CD4-positive, alpha-beta T cell treated with Interferon alpha-2 for 1 hour (primary cell): ENCODE measurements at places on chromosomes 16 and 17.

GRCh38 chr16:2785101-2785991, 2.0 kb downstream of the PRSS33 start:
- no peak for DNase-seq

- no peak for DNase-seq
Observed at GRCh38 chr17:16945136-16945482, 26.8 kb downstream of the TNFRSF13B start.

DNA sequence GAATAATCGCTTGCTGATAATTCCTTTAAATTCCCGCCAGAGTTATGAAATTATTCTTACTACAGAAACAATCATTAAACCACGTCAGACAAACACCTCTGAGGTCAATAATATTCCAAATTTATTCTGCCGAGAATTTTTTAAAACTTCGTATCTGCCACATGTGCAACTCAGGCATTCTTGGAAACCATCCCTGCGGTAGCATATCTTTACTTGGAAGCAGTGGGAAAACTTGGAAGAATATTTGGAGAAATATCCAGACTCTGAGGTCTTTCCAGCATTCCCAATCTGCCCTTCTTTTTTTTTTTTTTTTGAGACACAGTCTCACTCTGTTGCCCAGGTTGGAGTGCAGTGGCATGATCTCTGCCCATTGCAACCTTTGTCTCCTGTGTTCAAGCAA, 2.0 kb upstream of the CCL11 start:
- no peak for DNase-seq

- DNase-seq, result no peak
Observed at GRCh38 chr16:11194913-11195312, 61.1 kb downstream of the SOCS1 start.

DNA sequence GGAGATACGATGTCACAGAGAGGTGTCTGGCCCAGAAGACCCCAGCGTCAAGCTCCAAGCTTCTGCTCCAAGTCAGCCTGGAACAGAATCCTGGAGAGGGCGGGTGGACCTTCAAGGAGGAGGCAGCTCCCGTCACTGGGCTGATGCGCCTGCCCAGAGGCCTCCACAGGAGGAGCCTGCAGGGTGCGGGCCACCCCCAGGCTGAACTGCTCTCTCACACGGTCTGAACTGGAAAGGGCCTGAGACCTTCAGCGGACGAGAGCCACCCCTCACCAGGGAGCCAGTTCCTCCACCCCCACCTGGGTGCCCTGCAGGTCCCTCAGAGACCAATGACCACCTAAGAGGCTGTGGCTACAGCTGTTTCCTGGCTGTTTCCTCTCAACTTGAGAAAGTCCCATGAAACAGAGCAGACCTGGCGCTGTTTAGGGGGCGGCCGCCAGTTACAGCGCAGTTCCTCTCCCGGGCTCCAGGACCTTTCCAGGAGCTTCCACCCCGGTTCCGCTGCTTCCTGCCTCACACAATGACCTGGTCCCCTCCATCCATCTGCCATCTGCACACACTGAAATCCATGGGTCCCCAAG, 36.0 kb upstream of the KLHDC4 start:
- no peak for DNase-seq

GRCh38 chr17:962670-963069, 16.9 kb downstream of the NXN start:
- DNase-seq, result no peak

DNA sequence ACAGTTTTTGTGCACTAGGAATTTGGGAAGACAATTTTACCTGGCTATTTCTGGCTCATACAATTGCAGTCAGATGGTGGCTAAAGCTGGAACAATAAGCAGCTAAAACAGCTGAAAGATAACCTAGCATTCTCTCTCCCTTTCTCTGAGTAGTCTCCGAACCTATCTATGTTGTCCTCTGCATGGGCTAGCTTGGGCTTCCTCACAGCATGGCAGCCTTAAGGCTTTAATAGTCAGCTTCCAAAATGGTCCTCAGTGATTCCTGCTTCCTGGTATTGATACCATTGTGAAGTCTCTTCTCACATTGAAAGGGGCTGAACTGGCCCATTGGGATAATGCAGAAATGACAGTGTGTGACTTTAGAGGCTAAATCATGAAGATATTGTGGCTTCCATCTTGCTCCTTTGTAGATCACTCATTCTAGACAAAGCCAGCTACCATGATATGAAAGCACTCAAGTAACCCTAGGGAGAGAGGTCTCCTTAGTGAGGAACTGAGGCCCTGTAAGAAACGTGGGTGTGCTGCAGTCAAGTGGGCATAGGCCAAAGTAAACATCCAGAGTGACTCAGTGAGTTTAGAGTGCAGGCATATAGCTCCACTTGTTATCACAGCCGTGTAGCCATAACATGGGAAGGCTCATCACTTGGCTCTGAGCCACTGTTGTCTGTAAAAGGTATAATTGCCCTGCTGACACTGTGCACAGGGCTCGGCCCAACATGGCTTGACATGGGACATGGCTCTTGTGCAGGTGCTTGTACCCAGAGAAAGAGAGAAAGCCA, 5.5 kb upstream of the VKORC1 start:
- DNase-seq, result no peak

DNA sequence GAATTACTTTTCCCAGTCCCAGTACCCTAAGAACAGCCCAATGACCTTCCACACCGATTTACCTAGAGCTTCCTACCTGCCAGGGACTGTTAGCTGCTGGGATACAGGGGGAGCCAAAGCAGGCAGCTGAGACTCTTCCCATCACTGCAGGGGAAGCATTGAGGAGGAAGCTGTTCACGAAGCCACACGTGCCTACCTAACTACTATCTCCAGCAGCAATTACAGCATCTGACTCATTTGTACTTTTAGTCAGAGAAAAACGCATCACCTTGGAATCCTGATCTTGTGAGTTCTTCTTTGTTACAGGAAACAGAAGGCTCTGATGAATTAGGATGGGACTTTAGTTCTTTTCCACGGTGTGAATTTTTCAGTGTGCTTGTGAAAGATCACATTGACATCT, 113.7 kb upstream of the DHX40 start:
- no peak for DNase-seq

- DNase-seq, result no peak
Observed at GRCh38 chr16:86639354-86639753, 61.0 kb downstream of the FOXL1 start.

GRCh38 chr17:61368832-61369450, 30.7 kb upstream of the TBX2 start:
- DNase-seq, result no peak
